ENCODE measurements at places on chromosomes 4 and X.
A peak's percentile ranks its signal among the peaks of the same experiment; 100 is the strongest.

DNA sequence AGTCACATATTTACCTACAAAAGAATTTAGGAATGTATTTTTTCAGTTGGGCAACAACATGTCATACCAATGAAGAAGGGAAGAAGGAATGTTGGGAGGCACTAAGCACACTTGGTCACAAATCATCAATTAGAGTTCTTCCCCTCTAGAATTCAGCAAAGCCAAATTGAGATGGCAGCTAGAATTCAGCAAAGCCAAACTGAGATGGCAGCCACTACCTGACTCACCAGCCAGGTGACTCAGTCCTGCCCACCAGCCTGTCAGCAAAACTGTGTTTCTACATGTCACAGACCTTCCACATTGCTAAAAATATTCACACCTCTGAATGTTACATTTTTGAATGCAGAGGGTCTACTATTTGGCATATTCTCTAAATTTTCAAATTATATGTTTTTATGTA, 63.2 kb upstream of the NOCT start:
- DNase-seq: no peak

GRCh38 chrX:7132335-7133049, 15.0 kb upstream of the STS start:
- DNase-seq: peak; percentile 73

- DNase-seq: no peak
Measured at GRCh38 chr4:81429031-81429430, 42.7 kb downstream of the RASGEF1B start.

- DNase-seq: no peak
Measured at GRCh38 chrX:19183761-19184477, 61.7 kb upstream of the ADGRG2 start.

- DNase-seq: no peak
Measured at GRCh38 chr4:168360271-168360670, 41.7 kb upstream of the DDX60 start.

- DNase-seq: no peak
Measured at GRCh38 chr4:763922-764321, 58.3 kb downstream of the PCGF3 start.

DNA sequence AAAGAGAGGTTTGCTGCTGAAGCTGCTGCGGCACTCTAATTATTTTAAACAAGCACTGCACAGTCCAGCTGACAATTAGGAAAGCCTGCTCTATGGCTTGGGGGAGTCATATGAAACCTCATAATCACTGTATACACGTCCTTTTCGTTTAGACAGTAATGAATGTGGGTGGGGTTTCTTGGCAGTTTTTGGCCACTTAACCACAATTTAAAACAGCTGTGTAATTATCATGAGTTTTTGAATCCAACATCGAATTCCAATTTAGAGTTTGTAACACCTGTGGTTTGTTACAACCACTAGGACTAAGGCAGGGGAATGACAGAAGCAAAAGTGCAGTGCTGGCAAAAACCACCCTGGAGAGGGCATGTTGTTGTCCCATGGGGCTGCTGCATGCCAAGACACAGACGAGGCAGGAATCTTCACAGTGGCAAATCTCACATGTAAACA, 99.5 kb downstream of the CXXC4 start:
- DNase-seq: no peak

DNA sequence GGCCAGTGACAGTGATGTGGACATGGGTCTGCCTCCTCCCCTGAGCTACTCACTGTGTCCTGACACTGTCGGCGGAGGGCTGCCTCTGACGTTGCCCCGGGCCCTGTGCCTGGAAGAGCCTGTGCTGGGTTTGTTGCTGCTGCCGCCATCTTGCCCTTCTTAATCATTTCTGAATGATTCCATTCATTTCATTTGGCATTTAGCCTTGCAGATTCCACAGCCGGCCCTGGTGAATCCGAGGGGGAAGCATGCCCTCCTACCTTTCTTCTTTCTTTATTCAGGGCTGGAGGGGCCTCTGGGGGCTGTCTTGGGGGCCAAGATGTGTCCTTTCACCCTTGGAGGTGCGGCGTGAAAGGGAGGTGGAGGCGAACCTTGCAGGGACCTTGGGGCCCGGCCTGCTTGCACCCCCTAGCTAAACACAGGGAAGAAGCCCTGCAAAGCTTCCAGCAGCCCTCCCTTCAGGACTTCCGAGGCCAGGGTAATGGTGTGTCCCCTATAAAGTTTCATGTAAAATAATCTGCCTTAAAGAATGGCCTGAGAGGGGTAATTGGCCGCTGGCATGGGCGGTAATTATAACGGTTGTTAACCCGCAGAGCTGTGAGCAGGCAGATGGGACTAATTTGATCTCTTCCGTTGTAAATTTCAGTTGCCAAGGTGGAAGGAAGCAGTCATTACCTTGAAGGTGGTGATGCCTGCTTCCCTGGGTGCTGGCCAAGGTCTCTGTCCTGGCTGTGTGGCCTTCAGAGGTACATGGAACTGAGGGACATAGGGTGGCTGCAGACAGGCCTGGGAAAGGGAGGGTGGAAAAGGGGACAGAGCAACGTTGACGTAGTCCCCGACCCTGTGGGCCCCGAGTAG, 92.3 kb downstream of the PSAPL1 start:
- no peak for DNase-seq

DNA sequence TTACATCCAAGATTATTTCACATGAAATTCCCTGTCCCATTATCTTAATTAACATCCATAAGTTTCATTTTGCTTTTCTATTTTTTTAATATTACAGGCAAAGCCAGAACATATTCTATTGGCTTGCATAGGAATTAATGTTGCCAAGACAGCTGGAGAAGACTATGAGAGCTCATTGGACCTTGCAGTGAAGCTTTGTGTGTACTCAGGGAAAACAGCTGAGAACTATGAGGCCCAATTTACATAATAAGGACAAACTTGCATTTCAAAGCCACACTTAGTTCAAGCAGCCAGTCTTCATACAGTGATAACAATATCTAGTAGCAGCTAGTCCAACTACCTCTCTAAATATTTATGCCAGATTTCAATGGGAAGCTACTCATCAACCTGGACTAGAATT, 134.4 kb downstream of the DDX53 start:
- DNase-seq: no peak

DNA sequence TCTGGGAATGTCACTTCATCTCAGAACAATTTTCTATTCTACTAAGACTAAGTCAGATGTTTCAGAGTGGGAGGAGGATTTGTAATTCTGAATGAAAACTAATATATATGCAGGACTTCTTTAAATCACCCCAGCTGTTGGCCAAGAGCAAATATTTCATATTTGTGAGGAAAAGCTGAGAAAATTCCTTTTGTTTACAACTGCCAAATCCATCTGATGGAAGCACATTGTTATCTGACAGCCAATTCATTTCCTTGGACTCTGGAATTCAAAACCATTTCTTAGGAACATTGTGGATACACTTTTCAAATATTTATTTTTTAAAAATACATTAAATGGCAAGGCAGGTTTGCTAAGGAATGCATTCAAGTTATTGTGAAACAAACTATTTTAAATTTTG, 8.0 kb downstream of the SLIT2 start:
- no peak for DNase-seq

DNA sequence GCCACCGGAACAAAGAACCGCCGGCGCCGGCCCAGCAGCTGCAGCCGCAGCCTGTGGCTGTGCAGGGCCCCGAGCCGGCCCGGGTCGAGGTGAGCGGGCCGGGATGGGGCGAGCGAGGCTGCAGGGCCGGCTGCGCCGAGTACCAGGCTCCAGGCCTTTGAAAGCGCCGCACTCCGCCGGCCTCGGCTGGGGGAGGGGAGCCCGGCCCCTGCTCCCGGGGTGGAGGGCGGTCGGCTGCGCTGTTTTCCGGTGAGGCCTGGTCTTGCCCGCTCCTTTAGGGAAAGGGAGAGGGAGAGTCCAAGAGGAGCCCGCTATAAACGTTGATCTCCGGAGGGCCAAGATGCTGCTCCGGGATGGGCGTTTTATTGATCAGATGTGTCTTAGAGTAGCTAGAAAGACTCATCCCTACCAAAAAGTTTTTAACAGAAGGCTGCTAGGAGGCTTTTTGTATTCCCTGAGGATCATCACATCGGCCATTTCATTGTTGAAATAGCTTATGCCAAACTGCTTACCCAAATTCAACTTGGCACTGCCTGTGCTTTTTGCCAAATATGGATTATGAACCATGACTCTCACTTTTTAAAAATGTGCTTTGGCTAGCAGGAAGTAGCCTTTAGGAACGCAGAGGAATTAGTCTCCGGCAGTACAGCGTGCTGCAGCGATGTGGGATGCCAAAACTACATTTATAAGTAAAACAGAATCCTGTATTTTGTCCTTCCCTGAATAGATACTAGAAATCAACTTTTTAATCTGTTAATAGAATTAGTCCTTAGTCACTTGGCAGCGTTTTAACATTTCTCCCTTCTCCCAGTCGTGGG, 760 bp downstream of the TMEM165 start:
- peak; percentile 55 for DNase-seq

GRCh38 chr4:39114436-39114835, 52.4 kb downstream of the KLHL5 start:
- no peak for DNase-seq

DNA sequence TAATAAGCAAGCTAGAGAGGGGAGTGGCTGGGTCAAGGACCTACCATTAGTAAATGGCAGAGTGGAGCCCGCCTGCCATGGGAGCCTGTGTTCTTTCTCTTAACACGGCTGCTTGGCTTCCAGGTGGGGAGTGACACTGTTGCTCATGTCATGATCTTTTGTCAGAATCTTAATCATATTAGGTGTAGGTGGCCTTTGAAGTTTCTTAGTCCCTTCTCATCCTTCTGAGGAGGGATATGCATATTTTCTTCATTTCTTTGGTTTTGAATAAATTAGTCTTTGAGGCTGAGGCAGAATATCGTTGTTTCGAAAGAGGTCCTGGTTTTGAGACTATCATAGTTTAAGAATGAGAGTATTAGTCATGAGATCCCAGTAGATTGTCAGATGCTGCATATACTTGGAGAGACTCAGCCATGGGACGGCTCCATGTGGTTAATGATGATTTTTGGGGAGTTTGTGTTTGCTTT, 28.9 kb downstream of the SNX25 start:
- no peak for DNase-seq

- DNase-seq: no peak
Measured at GRCh38 chrX:72309297-72310071, 3.8 kb upstream of the CITED1 start.

- DNase-seq: no peak
Measured at GRCh38 chr4:38453253-38453881, 210.6 kb upstream of the KLF3 start.

- no peak for DNase-seq
Measured at GRCh38 chrX:1813809-1814208, 198.9 kb downstream of the ASMT start.

GRCh38 chr4:185357211-185357610, 38.5 kb downstream of the LRP2BP start:
- DNase-seq: peak; percentile 26

DNA sequence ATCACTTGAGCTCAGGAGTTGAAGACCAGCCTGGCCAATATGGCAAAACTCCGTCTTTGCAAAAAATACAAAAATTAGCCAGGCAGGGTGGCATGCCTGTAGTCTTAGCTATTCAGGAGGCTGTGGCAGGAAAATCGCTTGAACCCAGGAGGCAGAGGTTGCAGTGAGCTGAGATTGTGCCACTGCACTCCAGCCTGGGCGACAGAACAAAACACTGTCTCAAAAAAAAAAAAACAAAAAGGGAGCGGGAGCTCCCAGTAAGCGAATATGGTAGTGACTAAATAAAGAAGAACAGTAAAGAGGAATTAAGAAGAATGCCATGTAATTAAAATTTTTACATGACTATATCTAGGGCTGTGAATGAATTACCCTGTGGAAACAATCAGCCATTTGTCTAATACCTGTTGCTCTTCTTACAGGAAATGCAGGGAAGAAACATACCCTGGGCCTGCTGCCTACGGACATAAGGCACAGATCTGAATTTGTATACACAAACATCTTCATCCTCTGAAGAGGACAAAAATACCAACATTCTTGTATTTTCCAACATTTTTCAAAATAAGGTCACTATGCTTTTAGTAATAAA, 11.4 kb downstream of the WDFY3 start:
- DNase-seq: no peak

Data from fibroblast of the conjunctiva (primary cell).